ENCODE measurements at places on chromosomes 7 and 10.

- no peak for DNase-seq
Measured at GRCh38 chr7:11191574-11192220, 218.0 kb downstream of the PHF14 start.

GRCh38 chr7:107939573-107940489, 48.8 kb downstream of the DLD start:
- DNase-seq: no peak

- DNase-seq: no peak
Measured at GRCh38 chr7:38833329-38833728, 75.7 kb downstream of the VPS41 start.

DNA sequence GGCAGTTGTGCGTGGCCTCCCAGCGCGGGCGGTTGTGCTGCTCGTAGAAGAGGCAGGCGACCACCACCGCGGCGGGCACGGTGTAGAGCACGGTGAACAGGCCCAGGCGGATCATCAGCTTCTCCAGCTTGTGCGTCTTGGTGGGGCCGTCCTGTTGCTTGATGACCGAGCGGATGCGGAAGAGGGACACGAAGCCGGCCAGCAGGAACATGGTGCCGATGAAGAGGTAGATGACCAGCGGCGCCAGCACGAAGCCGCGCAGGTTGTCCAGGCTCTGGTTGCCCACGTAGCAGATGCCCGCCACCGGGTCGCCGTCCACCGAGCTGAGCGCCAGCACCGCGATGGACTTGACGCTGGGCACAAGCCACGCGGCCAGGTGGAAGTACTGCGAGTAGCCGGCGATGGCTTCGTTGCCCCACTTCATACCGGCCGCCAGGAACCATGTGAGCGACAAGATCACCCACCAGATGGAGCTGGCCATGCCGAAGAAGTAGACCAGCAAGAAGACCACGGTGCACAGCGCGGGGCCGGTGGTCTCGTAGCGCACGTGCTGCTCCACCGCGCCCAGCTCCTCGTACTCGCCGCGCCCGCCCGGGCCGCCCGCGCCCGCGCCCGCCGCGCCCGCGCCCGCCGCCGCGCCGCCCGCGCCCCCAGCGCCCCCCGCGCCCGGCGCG, 2.2 kb downstream of the FZD8 start:
- no peak for DNase-seq

GRCh38 chr7:40723829-40724228, 589.0 kb downstream of the SUGCT start:
- DNase-seq: no peak

DNA sequence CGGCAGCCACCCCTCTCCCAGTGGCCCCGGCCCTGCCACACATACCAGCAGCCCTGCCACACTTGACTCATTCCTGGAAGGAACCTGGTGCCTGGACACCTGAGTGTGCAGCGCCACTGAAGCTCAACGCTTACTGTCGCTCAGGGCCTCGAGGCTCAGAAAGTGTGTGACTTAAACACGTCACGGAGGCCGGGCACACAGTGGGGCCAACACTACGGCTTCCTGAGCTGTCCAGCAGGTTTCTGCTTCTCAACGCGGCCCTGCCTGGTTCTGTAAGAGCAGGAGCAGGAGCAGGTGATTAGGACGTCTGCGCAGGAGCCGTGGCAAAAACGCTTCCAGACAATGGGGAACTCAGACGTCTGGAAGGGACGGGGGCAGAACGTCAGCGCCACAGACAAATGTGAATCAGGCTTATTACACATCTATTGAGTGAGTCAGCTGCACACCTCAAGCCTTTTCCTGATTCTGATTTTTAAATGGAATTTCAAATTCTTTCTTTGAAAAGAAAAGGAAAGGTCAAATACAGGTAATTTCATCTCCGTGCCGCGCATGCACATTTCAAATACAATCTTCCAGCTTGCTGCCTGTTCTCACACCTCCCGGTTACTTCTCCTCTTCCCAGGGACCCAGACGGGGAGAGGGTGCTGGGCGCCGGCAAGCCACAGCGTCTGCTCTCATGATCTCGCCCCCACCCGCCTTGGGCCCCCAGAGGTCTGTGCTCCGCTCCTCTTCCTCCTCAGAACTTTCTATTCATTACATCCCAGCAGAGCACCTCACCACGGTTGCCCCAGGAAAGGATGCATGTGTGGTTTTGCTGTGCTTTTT, 66.6 kb downstream of the ADARB2 start:
- no peak for DNase-seq

DNA sequence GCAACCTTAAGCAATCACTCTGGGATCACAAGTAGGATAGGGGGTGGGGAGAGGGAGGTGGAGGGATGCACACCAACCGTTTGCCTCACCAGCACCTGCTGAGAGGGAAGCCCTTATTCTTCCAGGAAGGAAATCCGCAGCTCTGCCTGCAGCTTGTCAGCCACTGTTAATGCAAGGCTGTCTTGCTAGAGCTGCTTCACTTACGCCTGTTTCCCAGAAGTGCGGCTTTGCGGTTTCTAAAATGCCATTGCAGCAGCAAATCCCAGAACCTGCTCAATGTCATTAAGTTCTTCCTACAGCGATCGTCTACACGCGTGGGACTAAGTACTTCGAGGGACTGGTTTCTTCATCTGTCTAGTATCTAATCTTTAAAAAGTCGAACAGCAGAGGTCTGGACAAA, 191.1 kb downstream of the ZMYND11 start:
- no peak for DNase-seq

- DNase-seq: no peak
Measured at GRCh38 chr7:12504149-12504548, 66.4 kb upstream of the SCIN start.

- DNase-seq: no peak
Measured at GRCh38 chr7:21361413-21362125, 66.3 kb upstream of the SP4 start.

DNA sequence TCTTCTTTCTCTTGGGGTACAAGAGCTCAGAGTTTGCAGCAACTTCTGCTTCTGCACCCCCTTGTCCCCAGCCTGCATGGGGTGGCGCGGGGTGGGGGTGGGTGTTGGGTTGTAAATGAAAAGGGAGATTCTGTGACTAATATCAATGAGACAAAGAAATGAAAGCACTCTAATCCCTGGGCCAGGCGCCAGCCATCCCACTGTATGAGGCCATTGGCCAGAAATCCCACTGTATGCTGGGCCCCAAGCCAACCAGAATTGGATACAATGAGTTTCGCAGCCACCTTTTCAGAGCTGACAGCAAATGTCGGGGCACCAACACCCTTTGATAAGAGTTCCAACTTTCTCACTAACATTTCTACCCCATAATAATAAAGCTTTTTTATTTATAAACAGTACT, 10.9 kb upstream of the PTN start:
- no peak for DNase-seq

GRCh38 chr10:132537684-132538001, at the start of gene INPP5A:
Gene INPP5A, plus strand, starts transcription at chr10:132537787. Its CDS starts 310 bp downstream, at chr10:132538097.
- DNase-seq: no peak

DNA sequence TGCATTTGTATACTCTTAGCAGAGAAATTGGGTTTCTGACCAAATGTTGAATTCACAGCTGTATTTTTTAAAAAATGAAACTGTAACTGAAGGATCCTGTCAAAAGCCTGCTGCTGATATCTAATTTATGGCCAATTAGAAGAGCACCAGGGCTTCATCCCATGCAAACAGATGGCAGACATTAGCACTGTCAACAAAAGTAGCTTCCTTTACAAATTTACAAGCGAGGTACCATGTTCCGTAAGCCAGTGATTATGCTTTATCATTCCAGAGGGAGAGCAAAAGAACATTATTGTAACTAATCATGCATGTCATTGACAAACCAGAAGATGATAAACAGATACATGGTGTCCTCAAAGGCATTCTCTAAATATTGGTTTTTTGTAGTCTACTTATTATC, 177.2 kb upstream of the DKK1 start:
- DNase-seq: no peak

- no peak for DNase-seq
Measured at GRCh38 chr10:79277579-79278269, 69.5 kb upstream of the PPIF start.

- DNase-seq: peak; percentile 24
Measured at GRCh38 chr7:151351967-151352366, 10.4 kb downstream of the NUB1 start.

DNA sequence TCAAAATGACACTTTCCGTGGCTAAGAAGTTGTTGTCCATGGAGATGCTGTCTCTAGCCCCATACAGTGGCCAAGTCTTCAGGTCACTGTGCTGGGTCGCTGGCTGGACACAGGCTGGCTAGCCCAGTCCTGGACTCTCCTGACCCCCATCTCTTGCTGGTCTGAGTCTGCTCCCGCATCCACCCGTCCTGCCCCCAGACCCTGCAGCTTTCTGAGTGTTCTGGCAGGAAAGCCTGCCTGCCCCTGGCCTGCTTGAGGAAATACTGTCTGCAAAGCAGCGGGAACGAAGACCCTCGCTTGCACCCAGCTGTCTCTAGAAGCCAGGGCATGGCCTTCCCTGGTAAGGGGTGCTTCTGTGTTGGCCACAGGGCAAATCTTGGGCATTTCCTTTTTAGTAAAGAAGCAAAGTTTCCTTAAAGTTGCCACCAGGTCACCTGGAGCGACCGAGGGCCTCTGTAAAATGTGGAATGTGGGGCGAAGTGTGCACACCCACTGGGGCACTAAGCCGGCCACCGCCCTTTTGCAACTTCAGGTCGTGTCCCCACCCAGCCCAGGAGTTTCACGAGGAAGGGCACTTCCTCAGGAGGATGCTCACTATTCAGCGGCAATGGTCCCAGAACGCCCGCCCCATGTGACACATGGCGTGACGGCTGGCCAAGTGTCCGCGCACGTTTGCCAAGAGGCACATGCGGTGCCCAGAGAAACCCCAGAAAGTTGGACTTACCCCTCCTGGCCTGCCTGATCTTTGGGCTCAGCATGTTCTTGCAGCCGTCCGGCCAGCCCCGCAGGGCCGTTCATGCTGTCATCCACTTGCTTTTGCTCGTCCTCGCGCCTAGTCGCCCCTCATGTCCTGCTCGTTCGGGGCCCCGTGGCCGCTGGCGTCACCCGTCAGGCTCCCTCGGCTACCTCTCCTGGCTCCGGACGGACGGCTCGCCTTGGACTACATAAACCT, 558 bp downstream of the ARHGAP22 start:
- DNase-seq: no peak

DNA sequence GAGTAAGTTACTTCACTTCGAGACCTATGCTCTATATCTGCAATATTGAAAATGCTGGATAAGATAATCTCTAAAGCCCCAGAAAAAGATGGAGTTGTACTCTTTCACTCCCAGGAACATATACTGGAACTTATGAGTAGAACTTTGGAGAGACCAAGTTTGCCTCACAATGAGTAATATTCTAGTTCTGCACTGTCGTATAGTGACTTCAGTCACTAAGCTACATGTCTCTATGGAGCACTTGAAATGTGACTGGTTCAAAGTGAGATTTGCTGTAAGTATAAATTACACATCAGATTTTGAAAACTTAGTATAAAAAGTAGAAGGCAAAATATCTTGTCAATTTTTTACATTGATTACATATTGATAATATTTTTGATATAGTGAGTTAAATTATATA, 116.4 kb downstream of the PTEN start:
- no peak for DNase-seq

DNA sequence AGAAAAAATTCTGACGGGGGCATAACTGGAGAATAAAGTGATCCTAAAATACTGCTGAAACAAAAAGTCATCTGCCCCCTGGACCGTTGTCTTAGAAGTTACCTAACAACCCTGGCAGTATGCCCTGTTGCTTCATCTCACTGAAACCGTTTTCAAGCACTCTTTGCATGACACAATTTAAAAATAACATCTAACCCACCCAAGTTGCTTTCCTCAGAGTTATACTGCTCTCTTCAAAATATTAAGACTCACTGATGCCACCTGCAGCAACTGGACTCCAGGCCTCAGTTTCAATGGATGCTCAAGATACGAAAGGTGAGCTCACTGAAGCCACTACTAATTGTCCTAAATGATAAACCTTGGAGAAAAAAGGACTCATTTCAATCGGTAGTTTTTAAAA, 57.4 kb downstream of the CDK6 start:
- no peak for DNase-seq

DNA sequence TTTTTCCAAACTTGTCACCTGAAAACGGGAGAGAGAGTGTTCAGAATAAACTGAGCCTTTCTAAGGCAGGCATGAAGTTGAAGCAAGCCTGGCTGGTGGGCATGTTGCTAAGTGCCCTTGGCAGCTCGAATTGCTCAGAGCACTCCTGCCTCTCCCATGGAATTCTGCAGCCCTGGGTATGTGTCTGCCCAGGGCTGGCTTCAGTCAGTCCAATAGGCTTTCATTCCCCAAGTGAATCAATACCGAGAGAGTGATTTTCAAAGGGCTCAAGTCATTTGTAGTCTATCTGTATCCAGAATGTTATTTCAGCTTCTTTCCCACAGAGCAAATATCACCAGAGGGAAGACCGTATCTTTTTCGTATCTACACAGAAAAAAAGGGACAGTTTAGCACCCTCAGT, 415.5 kb upstream of the COBL start:
- DNase-seq: no peak

- no peak for DNase-seq
Measured at GRCh38 chr7:45181286-45181960, 23.8 kb downstream of the RAMP3 start.

DNA sequence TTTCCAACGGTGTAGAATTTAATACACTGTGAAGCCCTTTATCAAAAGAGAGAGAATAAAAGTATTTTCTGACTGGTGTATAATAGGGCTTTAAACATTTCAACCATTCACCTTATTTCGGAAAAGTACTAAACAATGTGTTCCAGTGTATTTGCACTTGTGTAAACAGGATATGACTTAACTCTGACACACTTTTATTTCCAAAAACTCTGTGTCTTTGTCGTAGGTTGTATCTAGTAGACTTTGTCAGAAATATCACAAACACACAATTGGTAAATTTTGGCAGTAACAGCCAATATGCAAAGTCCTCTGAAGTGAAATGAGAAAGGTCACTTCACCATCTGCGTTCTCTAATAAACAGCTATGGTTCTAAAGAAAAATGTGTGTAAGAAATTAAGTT, 10.3 kb upstream of the TSPAN13 start:
- DNase-seq: no peak

DNA sequence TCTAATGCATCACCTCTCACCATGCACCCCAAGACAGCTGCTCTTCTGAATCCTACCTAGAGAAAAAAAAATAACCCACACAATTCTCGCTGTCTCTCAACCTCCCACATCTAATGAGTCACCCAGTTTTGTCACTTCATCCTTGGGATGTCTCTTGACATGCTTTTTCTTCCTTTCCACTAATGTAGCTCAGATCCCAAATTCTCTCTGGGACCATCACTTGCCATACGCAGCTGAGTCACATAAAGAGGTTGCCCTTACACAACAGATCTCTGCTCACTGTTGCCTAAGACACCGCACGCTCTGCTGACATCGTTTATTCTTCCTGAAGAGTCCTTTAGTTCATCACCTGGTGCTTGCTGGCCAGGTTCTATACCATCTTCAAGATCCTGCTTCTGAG, 606.0 kb upstream of the GALNT17 start:
- no peak for DNase-seq

- no peak for DNase-seq
Measured at GRCh38 chr7:55878691-55879090, 8.6 kb upstream of the ZNF713 start.

DNA sequence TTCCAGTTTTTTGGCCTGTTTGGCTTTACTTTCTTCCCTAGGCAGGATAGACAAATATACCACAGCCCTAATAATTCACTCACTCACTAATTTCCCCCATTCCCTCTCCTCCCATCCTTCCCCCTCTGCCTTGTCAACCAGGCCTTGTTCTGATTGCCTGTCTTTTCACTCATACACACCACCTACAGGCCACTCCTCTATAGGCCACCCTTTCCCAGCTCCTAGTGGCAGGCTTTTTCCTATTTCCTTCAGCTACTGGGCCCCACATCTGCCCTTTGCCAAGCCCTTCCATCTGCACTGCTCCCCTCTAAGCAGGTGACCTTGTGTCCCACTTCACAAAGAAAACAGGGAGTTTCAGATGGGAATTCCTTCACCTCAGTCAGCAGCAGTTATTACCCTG, 59.8 kb upstream of the MSRB2 start:
- no peak for DNase-seq

All from activated CD4-positive, alpha-beta T cell treated with anti-CD3 and anti-CD28 coated beads, Interleukin-2, amount 50 U/mL, for 4 hours (primary cell).